ENCODE measurements at places on chromosomes 2 and 18.

GRCh38 chr2:108271691-108272253 lies 16.9 kb upstream of the SULT1C2 start:
- DNase-seq = no peak

- no peak for DNase-seq
These were observed 263.4 kb downstream of the PTPRM start for GRCh38 chr18:7830468-7830867.

DNA sequence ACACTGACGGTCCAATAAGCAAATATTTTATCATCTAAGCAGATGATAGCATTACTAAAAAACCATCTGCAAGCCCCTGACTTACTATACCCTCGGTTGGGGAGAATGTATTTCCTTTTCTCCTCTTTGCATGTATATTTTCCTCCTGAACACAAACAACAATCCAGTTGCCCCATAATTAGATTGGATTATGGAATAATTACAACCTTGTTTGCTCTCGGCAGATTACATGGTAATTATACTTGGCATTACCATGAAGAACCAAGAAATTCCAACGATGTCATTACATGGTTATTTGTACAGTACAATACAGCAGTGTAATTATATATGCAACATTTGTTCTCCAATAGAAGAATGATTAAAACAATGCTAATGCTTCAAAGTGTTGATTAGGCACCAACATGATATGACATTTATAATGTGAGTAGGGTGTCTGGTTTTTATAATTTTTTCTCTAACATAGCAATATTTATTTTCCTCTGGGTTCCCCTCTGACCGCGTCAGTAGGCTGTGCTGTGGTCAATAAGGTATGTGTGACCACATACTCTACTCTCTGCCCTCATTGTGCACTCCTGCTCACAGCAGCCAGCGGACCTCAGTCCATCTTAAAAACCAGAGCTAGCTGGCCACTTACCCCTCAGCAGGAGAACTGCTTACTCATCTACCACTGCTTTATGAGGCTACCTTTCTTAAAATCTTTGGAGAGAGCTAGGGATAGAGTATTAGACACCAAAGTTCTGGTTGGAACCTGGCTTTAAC lies 176.1 kb downstream of the INSIG2 start:
- no peak for DNase-seq

DNA sequence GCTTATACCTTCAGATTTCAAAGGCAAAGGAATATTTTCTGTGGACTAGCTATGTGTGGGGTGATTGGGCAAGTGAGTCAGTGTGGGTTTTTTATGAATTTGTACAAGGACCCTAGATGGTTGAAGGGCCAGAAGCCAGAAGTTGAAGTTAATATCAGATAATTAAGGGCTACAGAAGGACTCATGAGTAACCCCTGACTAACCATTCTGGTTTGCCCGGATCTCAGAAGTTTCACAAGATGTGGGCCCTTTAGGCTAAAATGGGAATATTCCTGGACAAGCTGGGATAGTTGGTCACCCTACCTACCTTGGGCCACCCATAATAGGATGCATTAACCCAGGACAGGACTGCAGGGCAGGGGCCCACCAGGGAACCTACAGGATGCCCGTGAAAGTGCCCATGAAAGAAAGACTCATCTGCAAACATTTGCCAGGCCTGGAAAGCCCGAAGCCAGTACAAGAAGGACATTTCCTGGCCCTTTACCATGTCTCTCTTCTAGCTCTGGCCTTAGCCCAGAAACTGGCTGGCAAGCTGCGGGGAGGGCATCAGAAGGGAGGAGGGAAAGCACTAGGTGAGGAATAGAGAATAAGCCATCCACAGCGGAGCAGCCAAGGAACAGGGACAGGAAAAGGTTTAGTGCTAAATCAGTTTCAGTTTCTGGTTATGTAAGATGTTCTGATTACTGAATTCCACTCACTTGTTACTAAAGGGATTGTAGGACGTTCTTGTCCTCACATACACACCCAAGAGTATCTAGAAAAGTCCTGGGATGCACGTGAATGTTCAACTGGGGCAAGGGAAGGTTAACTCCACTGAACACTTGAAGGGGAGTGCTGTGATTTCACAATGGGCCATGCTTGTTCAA lies 33.6 kb downstream of the GCG start:
- DNase-seq = no peak

- no peak for DNase-seq
These were observed 72.0 kb downstream of the INPP5D start for GRCh38 chr2:233131936-233132720.

GRCh38 chr2:231139796-231140195 lies 15.0 kb upstream of the HTR2B start:
- no peak for DNase-seq

DNA sequence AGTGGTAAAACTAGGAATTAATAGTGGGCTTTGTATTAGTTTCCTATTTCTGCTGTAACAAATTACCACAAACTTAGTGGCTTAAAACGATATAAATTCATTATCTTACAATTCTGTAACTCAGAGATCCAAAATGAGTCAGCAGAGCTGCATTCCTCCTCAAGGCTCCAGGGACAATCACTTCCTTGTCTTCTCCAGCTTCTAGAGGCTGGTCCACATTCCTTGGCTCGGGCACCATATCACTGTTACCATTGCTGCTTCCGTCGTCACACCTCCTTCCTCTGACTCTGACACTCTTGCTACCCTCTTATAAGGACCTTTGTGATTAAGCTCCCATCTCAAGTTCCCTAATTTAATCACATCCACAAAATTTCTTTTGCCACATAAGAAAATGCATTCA lies 567.8 kb upstream of the KLHL29 start:
- no peak for DNase-seq

Measured in left hindlimb (tissue), 1 donor.